ENCODE measurements at places on chromosomes 5 and 9.
A peak's percentile ranks its signal among the peaks of the same experiment; 100 is the strongest.

GRCh38 chr5:127024821-127025220, 5.5 kb downstream of the MARCHF3 start:
- DNase-seq = no peak

DNA sequence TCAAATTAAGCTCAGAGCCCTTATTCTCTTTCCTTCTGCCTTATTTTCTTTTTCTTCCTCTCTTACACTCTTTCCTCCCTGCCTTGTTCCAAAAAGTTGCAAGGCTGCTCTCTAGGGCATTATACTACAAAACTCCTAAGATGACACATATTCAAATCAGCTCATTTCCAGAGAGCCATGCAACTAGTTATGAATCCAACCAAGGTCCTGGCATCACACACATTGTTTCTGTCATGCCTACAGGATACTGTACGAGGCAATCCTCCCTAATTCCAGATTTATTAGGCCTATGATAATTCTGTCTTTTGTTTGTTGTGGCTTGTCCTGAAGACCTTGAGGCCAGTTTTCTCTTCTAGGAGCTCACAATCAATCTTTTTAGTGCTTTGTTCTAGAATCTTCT, 87.0 kb upstream of the TBCA start:
- DNase-seq = no peak

- no peak for DNase-seq
Observed at GRCh38 chr5:128538250-128539037, 399 bp upstream of the FBN2 start.

DNA sequence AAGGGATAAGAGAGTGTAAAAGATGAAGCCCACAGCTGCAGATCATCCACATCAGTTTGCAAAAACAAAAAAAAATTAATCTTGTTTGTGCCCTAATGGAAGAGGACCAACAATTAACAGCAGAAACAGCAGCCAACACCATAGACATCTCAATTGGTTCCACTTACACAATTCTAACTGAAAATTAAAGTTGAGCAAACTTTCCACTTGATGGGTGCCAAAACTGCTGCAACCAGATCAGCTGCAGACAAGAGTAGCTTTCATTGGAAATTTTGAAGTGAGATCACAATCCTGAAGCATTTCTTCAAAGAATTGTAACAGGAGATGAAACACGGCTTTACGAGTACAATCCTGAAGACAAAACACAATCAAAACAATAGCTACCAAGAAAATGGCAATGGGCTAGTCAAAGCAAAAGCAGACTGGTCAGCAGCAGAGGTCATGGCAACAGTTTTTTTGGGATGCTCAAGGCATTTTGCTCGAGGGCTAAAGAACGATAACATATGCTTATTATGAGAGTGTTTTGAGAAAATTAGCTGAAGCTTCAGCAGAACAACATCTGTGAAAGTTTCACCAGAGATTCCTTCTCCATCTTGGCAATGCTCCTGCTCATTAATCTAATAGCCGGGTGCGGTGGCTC, 4.1 kb upstream of the RBM27 start:
- no peak for DNase-seq

DNA sequence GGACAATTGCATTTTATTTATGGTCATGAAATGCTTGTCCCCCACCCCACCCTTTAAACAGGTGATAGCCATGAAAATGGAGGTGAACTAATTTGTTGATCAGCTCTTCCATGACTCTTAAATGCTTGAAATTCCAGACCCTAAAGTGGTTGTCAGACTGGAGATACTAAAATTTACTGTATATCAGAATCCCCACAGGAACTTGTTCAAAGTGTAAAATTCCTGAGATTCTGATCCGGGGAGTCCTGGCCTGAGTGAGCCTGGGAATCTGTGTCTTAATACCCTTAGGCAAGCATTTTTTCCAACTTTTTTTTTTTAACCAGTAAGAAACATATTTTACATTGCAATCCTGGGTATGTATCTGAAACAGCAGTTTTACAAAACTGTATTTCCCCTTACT, 4.7 kb downstream of the SKP2 start:
- no peak for DNase-seq

DNA sequence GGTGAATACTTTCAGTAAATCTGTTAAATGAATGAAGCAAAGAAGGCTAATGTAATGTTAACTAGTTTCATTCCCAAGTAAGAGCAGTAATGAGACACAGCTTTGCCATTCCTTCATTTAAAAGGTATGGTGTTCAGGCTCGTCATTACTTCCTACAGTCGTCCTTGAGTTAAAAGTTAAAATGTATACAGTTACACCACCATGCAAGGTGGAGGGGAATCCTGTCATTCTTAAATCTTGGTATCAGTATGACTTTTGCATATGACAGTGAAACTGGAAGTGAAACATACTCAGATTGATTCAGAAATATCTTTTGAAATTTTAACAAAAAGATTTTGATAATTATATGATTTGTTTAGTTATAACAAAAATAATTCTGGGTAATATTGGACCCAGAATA, 25.9 kb downstream of the MTRR start:
- no peak for DNase-seq

GRCh38 chr5:90421136-90421535, 11.6 kb upstream of the CETN3 start:
- no peak for DNase-seq

DNA sequence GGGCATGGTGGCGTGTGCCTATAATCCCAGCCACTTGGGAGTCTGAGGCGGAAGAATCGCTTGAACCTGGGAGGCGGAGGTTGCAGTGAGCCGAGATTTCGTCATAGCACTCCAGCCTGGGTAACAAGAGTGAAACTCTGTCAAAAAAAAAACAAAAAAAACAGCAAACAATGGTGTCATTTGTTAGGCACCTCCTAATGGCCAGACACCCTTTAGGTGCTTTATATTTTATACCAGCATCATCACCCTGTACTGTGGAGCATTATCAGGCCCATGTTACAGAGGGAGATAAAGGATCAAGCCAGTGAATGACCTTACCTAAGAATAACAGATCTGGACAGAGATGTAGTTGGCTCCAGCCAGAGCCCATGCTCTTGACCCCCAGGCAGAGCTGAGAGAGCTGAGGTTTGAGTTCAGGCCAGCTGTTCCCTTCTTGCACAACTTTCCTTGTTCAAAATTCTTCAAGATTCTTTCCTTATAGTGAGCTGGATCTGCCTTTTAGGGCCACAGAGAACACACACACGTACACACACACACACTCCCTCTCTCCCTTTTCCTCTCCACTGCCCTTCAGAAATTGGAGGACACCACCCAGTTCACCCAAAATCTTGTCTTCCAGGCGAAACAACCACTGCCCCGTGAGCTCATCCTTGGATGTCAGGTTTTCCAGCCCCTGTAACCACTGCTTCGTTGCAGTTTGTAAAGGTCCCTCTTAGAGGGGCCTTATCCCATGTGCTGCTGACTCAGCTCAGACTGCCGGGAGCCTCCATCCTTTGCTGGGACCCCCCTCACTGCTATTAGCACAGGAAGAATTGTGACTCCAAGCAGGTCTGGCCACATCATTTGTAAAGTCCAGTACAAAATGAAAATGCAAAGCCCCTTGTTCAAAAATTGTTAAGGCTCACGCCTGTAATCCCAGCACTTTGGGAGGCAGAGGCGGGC, 10.4 kb upstream of the PTGES start:
- no peak for DNase-seq

GRCh38 chr5:9365512-9365911, 180.4 kb downstream of the SEMA5A start:
- no peak for DNase-seq

- DNase-seq = peak; percentile 5
Observed at GRCh38 chr9:2241836-2242741, 226.9 kb downstream of the SMARCA2 start.

GRCh38 chr9:18068900-18069299, 405.1 kb upstream of the ADAMTSL1 start:
- no peak for DNase-seq

DNA sequence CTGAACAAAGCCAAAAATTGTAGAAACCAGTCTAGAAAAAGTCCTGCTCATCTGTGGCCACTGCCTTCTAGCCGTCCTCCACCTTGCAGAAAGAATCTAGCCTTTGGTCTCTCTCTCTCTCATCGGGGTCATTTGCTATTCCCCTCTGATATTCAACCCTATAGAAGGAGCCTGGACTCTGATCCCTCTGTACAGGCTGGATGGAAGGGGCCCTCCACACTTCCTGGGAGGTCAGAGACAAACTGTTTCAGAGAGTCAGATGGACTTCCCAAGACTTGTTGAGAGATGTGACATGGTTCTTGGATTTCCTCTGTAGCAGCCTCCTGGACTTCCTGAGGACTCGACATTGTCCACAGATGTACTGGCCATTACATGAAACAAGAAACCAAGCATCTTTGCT, 85.0 kb upstream of the RUSC2 start:
- no peak for DNase-seq

DNA sequence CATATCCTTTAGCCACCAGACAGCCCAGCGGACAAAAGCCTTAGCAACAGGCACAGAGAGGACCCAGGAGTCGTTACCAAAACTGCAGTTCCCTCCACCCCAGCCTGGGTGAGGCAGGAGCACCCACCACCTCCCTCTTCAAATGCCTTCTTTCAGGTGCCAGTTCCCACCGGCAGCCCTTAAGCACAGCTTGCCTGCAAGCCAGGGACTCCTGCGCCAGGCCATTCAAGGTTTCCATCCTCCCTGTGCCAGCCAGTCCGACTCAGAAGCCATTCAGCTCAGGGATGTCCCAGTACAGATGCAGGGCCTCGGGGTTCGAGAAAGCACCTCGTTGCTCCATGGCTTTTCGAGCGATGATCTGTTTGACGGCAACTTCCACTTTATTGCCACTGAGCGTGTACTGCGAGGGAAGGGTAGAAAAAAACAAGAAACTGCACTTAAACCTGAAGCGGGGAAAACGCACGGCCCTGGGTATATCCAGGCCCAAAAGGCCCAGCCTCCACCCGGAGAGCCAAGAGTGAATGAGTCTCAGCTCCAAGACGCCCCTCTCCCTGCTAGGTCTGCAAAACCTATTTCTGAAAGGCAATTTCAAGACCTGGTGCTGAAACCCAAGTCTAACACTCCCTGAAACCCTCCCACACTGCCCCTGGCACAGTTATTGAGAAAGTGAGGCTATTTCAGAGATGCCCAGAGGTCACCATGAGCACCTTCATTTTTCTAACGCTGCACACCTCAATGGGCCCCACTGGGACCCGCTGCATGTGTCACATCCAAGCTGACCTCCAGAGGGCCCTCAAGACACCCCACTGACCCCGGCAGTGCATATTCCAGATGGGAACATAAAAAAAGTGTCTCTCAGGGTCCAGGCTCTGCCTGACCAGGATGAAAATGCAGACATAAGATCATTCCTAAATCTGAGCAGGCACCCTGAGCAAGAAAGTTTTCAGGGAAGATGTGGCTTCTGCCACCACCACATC, 36.8 kb upstream of the ZNF354A start:
- no peak for DNase-seq

DNA sequence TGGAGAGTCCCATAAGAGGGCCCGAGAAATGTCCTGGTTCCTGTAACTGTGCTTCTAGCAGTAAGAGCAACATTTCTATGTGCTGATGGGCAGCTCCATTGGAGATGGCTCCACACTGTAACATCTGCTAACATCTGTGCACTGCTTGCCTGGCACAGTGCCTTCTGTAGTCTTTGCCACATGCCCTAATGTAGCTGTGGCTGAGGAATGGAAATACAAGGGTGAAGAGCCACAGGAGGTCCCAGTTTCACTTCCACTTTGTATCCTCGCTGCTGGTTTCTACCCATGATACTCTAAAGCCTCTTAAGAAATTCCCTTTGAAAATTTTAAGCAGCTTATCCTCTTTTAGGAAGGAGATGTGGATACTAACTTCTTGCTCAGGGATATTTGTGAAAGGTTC, 97.4 kb downstream of the HOMER1 start:
- no peak for DNase-seq

- DNase-seq = no peak
Observed at GRCh38 chr9:71628247-71628646, 140.1 kb downstream of the CEMIP2 start.

- DNase-seq = no peak
Observed at GRCh38 chr9:116901260-116901659, 214.2 kb downstream of the TRIM32 start.

DNA sequence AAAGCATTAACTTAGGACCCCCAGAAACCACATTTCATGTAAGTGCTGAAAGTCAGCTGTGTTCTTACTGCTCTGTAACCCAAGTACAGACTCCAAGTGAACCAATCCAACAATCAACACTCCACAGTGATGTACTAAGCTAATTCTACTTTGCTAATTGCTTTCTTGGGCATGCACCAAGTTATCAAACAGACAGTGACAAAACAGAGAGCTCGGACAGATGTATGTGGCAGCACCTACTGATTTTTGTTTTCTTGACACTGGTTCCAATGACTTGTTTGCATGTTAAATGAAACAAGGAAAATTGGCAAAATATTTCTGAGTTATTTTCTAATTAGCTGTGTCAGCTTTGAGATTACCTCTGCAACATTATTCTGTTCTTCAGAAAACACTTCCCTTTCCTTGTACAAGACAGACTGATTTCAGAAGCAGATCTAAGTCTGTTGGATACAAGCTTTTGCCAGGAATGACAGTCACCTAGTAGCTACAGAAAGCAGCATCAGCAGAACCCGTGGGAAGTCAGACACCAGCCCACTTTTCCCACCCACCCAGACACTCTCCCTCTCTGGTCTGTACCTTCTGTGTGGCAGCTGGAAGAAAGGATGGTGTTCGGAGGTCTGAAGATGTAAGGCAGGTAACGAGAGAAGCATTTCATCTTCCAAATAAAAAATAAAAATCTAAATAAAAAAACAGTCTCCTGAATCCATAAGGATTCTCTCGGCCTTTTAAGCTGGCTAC, 176.7 kb upstream of the PPP2R2B start:
- DNase-seq = no peak

GRCh38 chr5:98314292-98314691, 459.2 kb upstream of the RGMB start:
- no peak for DNase-seq

DNA sequence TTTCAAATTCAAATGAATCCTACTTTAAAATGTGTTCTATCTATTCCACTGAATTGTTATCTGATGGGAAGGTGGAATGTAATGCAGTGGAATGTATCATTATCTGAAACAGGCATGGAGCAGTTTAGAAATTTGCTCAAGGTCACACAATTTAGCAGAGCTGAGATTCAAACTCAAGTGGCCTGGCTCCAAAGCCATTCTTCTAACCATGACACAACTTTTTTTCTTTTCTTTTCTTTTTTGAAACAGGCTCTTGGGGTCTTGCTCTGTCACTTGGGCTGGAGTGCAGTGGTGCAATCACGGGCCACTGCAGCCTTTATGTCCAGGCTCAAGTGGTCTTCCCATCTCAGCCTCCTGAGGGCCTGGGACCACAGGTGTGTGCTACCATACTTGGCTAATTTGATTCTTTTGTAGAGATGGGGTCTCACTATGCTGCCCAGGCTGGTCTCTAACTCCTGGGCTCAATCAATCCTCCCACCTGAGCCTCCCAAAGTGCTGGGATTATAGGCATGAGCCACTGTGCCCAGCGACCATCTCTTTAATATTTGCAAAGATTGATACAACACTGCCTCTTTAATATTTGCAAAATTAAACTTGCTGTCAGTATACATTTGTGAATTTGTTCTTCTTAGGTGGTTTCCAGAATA, 50.0 kb downstream of the CAST start:
- no peak for DNase-seq

GRCh38 chr5:82747986-82748385, 329.2 kb downstream of the TMEM167A start:
- DNase-seq = no peak

Data from stimulated activated CD8-positive, alpha-beta memory T cell treated with anti-CD3 and anti-CD28 coated beads, Interleukin-2, amount 100 ng/mL, for 1 hour (primary cell).